Esophagus muscularis mucosa (tissue), 4 donors: ENCODE measurements at places on chromosomes 13 and 19. TPM values are rescaled to one million over a fixed set of nuclear protein-coding genes. Genes with fewer than 3 reads are reported as not detected.
A peak's percentile ranks its signal among the peaks of the same experiment; 100 is the strongest.

Gene KLK11
- not detected for total RNA-seq

DNA sequence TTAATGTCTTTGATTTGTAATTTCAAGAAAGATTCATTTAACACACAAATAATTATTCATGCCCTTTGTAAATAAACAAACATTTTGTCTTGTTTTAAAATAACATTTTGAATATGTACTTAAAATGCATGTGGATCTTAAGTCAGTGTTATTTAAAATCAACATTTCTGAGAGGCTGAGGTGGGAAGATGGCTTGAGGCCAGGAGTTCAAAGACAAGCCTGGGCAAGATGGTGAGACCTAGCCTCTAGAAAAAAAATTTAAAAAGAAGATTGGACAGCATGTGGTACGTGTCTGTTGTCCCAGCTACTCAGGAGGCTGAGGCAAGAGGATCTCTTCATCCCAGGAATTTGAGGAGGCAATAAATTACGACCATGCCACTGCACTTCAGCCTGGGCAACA, 1268.2 kb downstream of the SLITRK1 start:
- H3K27ac ChIP-seq: no peak overlapping the region
- H3K4me1 ChIP-seq: no peaks in the 10 kb centered on the region
- H3K27me3 ChIP-seq: no peaks in the 10 kb centered on the region
- H3K36me3 ChIP-seq: no peaks in the 10 kb centered on the region
- H3K4me3 ChIP-seq: no peak overlapping the region

DNA sequence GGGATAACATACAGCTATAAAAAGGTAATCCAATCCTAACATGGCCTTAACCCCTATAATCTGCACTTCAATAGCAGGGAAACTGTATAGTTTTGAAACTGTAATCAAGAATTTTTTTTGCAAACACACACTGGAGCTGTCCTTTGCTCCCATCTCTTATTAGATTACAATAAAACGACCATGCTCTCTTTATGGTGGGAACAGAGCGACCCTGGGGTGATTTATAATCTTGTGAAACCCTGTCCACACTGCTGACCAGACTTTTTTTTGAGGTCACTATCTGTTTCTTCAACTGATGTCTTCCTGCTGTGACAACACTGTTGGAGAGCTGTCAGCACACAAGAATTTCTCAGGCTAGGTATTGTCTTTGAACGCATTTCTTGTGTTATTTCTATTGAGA, 35.3 kb downstream of the DACH1 start:
- no peak overlapping the region for H3K4me3 ChIP-seq
- H3K36me3 ChIP-seq: no peaks in the 10 kb centered on the region
- no peak for DNase-seq

- no peak for DNase-seq
- H3K36me3 ChIP-seq: peaks cover 34% of the 10 kb centered on the region
- peaks cover 47% of the 10 kb centered on the region for H3K4me1 ChIP-seq
- H3K27ac ChIP-seq: peak overlapping the region; percentile 76
- no peak overlapping the region for H3K4me3 ChIP-seq
- H3K27me3 ChIP-seq: no peaks in the 10 kb centered on the region
These were observed 93.4 kb downstream of the COL4A1 start for GRCh38 chr13:110213461-110214074.

DNA sequence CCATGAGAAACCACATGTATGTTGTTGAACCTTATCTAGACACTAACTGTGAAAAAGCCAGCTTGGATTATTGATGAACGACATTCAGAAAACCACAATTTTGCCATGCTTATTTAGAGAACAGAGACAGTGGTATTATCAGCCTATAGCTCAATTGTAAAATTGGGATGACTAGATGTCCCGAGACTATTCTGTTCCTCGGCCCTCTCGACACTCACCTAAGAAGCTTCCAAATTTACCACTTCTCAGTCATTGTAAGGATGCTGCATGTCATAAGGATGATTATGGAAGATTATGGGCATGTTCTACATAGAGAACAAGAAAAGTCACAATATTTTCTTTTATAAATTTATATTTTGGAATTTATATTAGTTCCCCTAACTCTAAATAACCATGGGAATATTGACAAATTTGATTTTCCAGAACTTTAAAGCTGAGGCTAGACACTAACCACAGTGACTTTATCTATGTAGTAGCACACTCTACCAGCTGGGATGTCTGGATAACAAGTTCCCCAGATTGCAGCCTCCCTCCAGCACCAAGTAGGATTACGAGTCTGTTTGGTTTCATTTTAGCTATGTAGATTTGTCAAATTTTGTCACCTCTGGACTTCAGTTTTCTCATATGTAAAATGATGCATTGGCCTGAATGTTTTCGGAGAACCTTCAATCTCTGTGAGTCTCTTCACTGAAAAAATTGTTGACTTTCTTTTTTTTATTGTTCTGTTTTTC, 513.6 kb downstream of the IRS2 start:
- H3K27ac ChIP-seq: no peak overlapping the region
- no peaks in the 10 kb centered on the region for H3K4me1 ChIP-seq
- no peak for DNase-seq
- H3K27me3 ChIP-seq: no peaks in the 10 kb centered on the region

DNA sequence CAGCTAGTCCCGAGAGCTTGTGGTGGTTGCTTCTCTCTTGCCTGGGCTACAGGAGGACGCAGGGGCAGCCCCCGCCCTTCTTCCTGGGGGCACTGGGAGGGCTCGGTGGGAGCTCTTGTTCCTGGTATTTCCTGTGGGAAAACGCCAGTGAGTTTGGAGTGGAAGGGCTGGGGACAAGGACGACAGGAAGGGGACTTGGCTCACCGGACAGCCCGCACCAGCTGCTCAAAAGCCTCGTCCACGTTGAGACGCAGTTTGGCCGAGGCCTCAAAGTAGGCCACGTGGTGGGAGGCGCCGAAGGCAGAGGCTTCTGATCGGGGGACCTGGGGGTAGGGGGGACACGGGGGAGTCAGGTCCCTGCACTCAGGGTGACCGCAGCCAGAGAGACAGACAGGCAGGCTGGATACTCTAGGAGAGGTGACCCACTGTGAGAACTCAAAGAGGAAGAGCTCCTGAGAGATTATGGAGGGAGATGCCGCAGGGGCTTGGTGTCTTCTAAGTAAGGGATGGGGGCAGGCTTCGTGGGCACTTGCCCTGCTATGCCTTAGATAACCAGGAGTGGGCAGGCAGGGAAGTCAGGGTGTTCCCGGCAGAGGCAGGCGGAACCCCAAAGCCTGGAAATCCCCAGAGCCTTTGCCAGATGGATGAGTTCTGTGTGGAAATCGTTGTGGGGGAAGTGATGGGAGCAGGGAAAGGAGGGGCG, 4.3 kb downstream of the RRAS start:
- peaks cover 58% of the 10 kb centered on the region for H3K4me1 ChIP-seq
- peaks cover 24% of the 10 kb centered on the region for H3K36me3 ChIP-seq
- peak overlapping the region; percentile 65 for H3K27ac ChIP-seq
- no peaks in the 10 kb centered on the region for H3K27me3 ChIP-seq

Gene ERICH4
- not detected for total RNA-seq

DNA sequence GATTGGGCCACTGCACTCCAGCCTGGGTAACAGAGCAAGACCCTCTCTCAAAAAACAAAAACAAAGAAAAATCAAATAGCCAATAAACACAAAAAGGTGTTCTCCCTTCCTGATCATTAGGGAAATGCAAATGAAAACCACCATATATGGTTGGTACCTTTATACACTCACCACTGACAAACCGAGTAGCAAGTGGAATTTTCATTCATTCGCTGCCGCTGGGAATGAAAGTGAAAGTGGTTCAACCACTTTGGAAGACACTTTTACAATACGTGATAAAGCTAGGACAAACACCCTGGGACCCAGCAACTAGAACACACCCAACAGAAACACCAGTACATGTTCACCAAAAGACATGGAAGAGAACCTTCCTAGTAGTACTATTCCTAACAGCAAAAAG, 21.0 kb downstream of the GRIK5 start:
- no peak overlapping the region for H3K4me3 ChIP-seq
- no peaks in the 10 kb centered on the region for H3K4me1 ChIP-seq
- no peaks in the 10 kb centered on the region for H3K27me3 ChIP-seq

Gene CGB8
- total RNA-seq: not detected

- H3K4me3 ChIP-seq: no peak overlapping the region
- peaks cover 37% of the 10 kb centered on the region for H3K36me3 ChIP-seq
- H3K4me1 ChIP-seq: peaks cover 22% of the 10 kb centered on the region
- H3K27me3 ChIP-seq: no peaks in the 10 kb centered on the region
- no peak for DNase-seq
These were observed 27.0 kb downstream of the ZMYM5 start for GRCh38 chr13:19836472-19836871.

- DNase-seq: no peak
- no peaks in the 10 kb centered on the region for H3K4me1 ChIP-seq
- no peaks in the 10 kb centered on the region for H3K36me3 ChIP-seq
- no peak overlapping the region for H3K4me3 ChIP-seq
- no peak overlapping the region for H3K27ac ChIP-seq
These were observed 319.7 kb downstream of the KCNRG start for GRCh38 chr13:50334944-50335343.
